CD4-positive, alpha-beta T cell treated with Interleukin-2 at 100 ng/mL for 4 hours (primary cell): ENCODE measurements at places on chromosomes 5 and 9.
A peak's percentile ranks its signal among the peaks of the same experiment; 100 is the strongest.

GRCh38 chr5:66595756-66596635, at the start of gene MAST4:
MAST4 (plus strand) TSS chr5:66596393; CDS start chr5:66596656, 263 bp downstream.
- peak; percentile 13 for DNase-seq

GRCh38 chr9:69122082-69122548, 52.0 kb upstream of the TJP2 start:
- DNase-seq: peak; percentile 30

DNA sequence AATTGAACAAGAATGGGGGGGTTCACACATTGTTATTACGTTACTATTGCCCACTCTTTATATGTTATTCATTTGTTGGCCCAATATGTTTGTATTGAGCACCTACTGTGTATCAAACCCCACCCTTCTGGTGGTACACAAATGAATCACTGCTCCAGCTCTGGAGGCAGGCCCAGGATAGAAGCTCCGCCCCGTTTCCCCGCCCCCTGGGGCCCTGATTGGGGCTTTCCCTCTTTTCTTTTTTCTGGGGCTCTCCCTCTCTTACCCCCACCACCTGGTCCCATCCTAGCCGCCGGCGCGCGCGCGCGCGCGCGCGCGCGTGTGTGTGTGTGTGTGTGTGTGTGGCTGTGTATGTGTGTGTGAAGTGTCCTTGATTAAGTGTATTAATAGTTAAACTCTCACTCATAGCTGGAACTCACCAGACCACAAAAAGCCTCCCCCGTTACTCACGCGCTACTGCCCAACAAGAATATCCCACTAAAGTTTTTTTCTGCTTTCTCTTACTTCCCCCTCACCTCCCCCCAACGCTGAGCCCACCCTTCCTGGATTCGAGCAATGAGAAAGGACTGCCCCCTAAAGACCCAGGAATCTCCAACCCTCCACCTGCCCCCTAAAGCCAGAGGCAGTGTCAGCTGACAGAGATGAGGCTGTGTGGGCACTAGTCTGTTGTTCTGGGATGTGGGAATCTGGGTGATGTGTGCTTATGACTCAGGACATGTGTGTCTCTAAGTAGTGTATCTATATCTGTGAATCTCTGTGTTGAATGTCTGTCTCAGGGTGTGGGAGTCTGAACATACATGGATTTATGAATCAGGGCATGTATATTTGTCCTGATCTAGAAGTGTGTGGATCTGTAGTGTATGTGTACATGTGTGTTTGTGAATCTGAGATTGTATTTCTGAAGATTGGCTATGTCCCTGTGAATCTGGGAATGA, 4.0 kb downstream of the CXXC5 start:
- DNase-seq: peak; percentile 64

- no peak for DNase-seq
These were observed 709 bp downstream of the SLC35D2 start for GRCh38 chr9:96382839-96383164.

DNA sequence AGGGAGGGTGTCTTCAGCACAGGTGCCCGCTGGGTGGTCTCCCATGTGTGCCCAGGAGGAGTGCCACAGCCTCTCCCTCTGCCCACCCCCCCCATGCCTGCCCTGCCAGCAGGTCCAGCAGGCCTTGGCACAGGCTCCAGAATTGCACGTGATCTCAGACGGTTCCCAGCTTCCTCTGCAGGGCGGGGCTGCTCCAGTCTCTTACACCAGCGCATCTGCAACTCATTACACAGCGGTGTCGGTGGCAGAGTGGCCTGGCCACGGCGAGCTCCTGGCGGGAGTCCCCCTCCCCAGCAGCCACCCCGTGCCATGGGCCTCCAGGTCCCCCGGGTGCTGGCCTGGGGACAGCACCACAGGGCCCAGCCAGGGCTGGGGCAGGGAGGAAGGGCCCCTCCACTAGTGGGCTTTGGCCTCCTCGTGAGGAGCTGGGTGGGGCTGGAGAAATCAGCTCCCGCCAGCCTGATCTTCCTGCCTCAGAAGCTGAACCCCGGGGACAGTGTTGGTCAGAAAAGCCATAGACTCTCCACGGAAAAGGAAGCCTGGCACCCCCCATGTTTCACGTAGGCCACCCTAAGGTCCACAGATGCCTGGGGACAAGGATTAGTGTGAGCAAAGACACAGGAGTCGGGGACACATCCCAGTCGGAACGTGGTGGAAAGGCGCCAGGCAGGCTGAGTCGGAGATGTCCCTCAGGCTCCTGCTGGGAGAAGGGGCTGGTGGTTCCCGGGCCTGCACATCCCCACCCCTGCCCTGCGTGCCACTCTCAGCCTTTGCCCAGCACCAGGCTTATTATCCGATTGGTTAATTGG, 40.2 kb downstream of the RXRA start:
- DNase-seq: no peak

- DNase-seq: peak; percentile 46
These were observed 232.4 kb downstream of the ESM1 start for GRCh38 chr5:54753034-54753433.

DNA sequence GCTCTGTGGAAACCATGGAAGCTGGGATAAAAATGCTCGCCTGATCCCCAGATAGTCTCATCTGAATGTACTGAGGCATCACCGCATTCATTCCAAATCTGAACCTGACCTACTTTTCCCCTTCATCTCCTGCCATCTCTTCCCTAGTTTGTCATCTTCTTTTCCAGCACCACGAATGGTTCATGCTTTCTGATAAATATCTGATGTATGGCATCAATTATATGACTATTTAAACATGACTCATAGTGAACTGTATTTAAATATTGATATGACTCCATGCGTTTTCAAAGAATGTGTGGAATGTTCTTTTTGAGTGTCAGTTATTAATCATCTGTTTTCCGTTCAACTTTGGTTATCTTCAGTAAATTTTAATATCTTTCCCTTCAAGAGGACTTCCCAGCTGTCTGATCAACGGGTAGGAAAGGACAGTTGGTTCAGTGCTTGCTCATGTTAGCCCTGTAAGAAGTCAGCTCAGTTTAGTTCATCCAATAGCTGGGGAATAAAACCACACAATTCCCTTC, 21.1 kb downstream of the BASP1 start:
- no peak for DNase-seq

- DNase-seq: no peak
These were observed 1730.6 kb downstream of the EFNA5 start for GRCh38 chr5:105940181-105940580.

DNA sequence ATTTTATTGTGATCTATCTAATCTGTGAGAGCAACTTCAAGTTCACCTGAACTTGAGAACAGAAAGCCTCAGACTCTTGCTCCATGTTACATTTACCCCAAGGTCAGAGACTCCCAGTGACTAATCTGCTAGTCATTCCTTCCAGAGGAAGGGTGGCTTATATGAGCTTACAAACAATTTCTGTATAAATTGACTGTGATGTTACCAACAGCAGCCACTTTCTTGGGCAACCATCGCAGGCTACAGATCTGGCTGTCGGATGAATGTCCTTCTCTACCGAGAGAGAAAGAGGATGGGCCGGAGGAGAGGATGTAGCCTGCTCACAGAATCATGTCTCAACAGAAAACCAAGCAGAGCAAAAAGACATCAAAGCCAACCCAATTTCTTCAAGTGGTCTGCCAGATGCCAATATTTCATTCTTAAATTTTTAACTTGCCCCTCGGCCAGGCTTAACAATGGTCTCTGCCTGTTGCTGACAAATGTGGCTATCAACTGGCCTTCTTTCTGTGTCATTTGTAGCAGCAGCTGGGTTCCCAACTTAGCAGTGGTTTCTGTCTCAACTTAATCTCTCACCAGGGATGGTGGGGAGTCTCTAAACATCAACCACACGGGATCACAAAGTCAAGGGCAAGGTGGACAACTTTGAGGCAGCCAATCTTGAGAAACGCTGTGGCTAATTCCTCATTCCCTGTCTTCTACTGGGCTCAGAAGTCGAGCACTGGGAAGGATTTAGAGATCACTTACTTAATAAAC, 81.3 kb downstream of the RAPGEF1 start:
- DNase-seq: peak; percentile 64

- DNase-seq: no peak
These were observed 167.4 kb downstream of the GAPVD1 start for GRCh38 chr9:125428902-125429467.

DNA sequence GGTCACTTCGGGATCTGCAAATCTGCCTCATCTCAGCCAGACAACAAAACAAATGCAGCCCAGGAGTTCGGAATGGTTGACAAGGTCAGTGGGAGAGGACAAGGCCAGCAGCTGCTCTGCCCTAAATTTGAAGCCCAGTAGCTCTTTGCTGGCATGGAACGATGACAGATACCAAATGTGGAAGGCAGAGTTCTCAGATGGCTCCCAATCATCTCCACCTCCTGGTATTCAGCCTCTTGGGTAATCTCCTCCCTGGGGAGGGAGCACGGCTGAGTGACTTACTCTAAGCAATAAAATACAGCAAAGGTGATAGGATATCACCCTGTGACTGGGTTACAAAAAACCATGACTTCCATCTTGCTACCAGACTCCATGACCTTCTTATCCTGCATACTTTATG, 172.8 kb downstream of the ENTREP1 start:
- no peak for DNase-seq

DNA sequence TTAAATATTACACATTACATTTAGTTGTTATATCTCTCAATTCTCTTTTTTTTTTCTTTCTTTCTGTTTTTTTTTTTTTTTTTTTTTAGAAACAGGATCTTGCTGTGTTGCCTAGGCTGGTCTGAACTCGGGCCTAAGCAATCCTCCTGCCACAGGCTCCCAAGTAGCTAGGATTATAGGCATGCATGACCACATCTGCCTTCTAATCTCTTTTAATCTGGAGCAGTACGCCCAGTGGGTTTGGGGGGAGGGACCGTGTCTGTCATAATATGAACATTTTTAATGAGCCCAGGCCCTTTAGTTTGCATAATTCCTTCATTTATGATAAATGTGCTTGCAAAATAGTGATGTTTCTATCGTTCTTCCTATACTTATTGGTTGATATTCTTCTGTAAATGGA, 10.3 kb downstream of the RHOBTB3 start:
- no peak for DNase-seq

GRCh38 chr9:5008202-5008601, 23.1 kb downstream of the JAK2 start:
- no peak for DNase-seq

GRCh38 chr9:71353720-71354119, 232.3 kb upstream of the TRPM3 start:
- DNase-seq: no peak

DNA sequence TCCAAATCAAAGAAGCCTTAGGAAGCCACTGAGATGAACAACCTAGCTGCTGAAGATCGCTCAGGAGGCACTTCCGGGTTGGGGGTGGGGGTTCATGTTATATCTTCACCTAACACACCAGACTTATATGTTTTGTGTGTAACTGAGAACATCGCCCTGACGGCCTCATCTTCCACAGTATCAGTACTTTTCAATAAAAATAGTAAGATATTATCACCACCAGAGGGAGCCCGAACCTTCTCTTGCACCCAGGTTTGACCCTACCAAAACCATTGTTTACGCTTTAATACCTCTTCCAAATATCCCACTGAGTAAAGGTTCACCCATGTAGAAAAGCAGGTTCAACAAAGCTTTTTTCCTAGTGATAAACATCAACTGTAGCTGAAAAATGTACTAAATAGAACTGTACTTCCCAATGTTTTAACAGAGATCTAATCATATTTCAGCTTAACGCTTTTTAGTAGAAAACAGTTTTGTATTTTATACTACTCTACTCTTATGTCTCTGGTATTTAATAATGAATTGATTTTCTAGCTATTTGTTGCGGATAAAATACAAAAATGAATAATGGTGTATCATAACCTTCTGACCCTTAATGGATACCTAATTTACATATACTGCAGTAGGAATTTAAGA, 244.0 kb downstream of the EPB41L4A start:
- DNase-seq: peak; percentile 63

- DNase-seq: no peak
These were observed 87.7 kb upstream of the CKMT2 start for GRCh38 chr5:81145329-81145935.

DNA sequence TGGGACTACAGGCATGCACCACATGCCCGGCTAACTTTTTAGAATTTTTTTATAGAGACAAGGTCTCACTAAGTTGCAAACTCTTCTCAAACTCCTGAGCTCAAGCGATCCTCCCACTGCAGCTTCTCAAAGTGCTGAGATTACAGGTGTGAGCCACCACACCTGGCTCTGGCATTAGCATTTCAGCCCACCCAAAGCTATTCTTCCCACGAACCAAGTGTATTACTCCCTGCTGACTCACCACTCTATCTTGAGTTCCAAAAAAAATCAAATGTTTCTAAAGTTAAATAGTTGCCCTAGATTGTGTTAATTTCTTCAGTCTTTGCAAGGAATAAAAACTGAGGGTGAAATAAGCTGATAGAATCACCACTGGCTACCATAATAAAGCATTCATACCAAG, 205.5 kb downstream of the ARRDC3 start:
- no peak for DNase-seq

GRCh38 chr5:116068028-116068632, 16.7 kb upstream of the COMMD10 start:
- DNase-seq: peak; percentile 64

DNA sequence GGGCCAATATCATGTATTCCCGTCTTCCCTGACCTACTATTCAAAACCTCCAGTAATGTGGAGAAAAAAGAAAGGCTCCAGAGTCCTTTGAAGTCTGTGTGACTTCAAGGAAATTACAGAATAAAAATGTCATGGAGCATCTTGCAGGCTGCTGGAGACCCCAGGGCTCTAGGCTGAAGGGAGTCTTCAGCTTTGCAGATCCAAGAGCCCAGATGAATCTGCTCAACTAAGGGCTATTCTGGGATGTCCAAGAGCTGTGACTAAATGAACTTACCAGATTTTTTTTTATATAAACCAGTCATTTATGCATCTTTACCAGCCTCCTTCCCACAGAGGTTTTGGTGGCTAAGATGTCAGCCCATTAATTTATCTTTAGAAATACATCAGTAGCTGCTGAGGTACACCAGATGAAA, 167.3 kb downstream of the MUSK start:
- DNase-seq: no peak

DNA sequence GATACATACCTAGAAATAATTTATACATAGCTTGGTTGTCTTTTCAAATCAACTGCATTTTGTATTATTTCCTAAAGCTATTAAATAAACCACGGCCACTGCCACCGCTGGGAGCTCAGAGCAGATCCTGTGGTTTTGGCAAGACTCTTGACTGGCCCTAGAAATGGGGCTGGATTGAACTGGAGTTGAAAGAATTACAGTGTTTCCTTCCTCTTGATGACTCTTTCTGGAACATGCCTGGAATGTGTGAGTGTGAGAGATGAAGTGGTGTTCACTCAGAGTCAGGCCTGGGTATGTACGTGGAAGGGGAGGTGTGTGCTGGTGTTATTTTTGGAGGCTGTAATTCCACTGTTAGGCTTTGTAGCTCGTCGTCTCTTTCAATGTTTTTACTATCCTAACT, 45.9 kb downstream of the TEK start:
- DNase-seq: no peak

GRCh38 chr9:128323212-128323730, 632 bp downstream of the COQ4 start:
- DNase-seq: peak; percentile 34

GRCh38 chr9:78781681-78782080, 484.8 kb downstream of the PSAT1 start:
- DNase-seq: no peak

- DNase-seq: peak; percentile 48
These were observed 178.8 kb downstream of the SPOCK1 start for GRCh38 chr5:137320056-137321045.
